ENCODE measurements at places on chromosomes 4 and X. TPM values are rescaled to one million over a fixed set of nuclear protein-coding genes. Genes with fewer than 3 reads are reported as not detected.

DNA sequence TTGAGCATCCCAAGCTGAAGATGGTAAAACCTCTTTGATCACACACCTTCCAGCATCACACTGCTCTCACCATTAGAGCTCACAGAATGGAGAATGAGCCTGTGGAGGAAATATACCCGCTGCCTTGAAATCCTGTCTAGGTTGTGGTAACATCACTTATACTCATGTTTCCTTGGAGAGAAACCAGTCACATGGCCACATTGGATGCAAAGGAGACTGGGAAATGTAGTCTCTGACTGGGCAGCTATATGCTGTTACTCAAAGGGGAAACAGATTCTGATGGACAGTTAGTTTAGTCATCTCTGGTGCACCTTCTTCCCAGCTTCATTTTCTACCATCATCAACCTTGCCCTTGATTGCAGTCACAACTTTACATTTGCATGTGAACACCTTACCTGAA is 286.3 kb downstream of the ANKRD50 start:
- peaks cover 4% of the 10 kb centered on the region for H3K4me1 ChIP-seq
- no peaks in the 10 kb centered on the region for H3K27me3 ChIP-seq
- DNase-seq, result no peak
- no peak overlapping the region for H3K4me3 ChIP-seq

DNA sequence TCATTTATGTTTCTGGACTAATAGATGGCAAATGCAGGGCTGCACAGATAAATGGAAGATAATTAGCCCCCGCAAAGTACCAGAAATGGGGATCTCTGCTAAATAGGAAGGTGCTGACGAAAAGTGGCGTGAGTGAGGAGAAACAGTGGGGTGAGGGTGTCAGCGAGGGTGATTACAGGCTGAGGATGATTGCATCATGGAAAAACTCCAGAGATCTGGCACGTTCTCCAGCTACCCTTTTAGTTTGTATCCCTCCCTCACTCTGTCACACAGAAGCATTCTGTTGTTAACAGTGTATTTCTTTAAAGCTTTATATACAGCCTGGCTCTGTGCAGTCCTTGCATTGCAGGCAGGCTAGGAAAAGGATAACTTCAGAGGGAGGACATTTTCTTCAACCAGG is 309.6 kb upstream of the DDX53 start:
- no peak for DNase-seq
- peaks cover 3% of the 10 kb centered on the region for H3K4me1 ChIP-seq
- no peak overlapping the region for H3K4me3 ChIP-seq

The EREG gene
- 5.8 TPM for total RNA-seq

DNA sequence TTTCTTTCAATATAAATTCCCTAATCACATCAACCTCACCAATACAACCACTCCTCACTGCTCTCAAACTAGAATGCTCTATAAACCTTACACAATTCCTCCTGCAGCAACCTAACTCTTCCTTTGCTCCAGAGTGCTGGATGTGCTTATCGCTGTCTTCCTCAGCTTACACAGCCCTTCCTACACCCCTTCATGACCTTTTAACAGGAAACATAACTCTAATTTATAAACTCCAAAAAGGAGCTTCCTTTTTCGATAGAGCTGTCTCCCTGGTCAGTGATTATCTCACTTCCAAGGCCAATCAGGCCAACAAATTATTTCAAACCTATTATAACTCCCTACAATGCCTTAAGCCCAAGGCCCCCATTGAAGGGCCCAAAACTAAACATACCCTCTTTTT is 78.8 kb downstream of the COQ2 start:
- H3K4me1 ChIP-seq, result peaks cover 5% of the 10 kb centered on the region
- no peak for DNase-seq
- no peak overlapping the region for H3K27ac ChIP-seq
- H3K27me3 ChIP-seq, result no peaks in the 10 kb centered on the region
- H3K36me3 ChIP-seq, result no peaks in the 10 kb centered on the region
- H3K4me3 ChIP-seq, result no peak overlapping the region

DNA sequence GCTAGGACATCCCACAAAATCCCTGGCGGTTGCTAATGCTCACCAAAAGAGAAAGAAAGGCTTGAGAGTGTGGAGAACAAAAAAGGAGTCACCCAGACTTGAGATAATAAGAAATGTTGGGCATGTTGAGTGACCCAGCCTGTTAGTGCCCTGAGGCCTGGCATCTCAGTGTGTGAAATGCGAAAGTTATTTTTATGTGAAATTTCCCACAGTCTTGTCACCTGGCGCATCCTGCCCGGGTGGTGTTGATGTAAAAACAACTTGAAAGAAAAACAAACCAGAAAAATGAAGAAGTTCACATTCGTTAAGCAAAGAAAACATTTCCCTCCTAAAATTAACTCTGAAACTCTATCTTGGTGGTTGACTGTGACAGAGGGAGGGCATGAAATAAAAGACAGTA is 495.2 kb downstream of the MID1IP1 start:
- no peak overlapping the region for H3K4me3 ChIP-seq
- no peaks in the 10 kb centered on the region for H3K4me1 ChIP-seq
- H3K36me3 ChIP-seq, result no peaks in the 10 kb centered on the region
- no peak overlapping the region for H3K27ac ChIP-seq
- no peaks in the 10 kb centered on the region for H3K27me3 ChIP-seq
